ENCODE measurements at places on chromosomes 13 and 19. TPM values are rescaled to one million over a fixed set of nuclear protein-coding genes. Genes with fewer than 3 reads are reported as not detected.
A peak's percentile ranks its signal among the peaks of the same experiment; 100 is the strongest.

DNA sequence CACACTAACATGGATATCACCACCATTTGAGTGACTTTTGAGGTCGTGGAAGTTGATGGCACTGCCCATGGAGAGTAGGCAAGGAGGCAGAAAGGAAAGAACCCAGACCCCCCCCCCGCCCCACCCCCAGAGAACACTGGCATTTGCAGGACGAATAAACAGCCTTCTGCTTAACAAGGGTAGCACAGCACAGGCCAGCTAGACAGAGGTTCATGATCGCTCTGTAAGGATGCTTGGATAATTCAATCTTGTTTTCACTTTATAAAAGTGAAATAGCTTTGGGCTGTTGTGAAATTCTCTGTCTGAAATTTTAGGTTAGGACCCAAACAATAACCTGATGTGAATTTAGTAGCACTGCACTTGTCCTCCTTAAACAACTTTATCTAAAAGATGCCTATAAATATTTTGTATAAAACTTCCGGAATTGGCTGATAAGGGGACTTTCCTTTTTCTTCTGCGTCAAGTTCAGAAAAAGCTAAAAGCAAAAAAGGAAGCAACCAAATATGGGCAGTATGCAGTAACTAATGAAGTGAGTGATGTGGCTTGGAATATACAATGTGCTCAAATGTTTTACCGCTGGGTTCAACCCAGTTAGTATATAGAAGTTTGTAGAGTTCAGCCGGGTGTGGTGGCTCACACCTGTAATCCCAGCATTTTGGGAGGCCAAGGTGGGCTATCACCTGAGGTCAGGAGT, 163.7 kb downstream of the SHISA2 start:
- DNase-seq, result no peak

- DNase-seq, result no peak
Measured at GRCh38 chr13:92963029-92963428, 263.6 kb upstream of the GPC6 start.

GRCh38 chr13:71828117-71828516, 38.9 kb downstream of the DACH1 start:
- no peak for DNase-seq

- no peak for DNase-seq
Measured at GRCh38 chr13:107860284-107860683, 355.1 kb downstream of the LIG4 start.

- DNase-seq, result peak; percentile 45
Measured at GRCh38 chr13:80363890-80364503, 23.1 kb upstream of the SPRY2 start.

DNA sequence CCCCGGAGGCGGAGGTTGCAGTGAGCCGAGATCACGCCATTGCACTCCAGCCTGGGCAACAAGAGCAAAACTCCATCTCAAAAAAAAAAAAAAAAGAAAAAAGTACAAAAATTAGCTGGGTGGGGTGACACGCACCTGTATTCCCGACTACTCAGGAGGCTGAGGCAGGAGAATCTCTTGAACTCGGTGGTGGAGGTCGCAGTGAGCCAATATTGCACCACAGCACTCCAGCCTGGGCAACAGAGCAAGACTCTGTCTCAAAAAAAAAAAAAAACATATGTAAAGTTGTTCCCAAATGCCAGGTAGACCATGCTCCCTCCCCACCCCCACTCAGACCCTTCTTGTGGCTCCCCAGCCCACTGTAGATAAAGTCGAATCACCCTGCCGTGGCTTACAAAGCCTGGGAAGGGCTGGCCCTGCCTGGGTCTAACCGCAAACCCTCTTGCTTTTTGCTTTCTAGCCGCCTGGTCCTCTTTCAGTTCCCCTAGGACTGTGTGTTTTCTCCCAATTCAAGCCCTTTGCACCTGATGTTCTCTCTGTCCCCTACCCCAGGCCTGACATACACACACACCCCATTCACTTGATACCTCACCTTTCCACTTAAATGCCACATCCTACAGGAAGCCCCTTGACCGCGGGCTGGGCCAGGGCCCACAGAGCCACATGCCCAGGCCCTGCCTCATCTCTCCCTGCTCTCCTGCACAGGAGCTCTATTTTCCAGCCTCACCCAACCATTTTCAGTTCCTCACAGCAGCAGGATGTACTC, 34.4 kb downstream of the MAP4K1 start:
- no peak for DNase-seq

DNA sequence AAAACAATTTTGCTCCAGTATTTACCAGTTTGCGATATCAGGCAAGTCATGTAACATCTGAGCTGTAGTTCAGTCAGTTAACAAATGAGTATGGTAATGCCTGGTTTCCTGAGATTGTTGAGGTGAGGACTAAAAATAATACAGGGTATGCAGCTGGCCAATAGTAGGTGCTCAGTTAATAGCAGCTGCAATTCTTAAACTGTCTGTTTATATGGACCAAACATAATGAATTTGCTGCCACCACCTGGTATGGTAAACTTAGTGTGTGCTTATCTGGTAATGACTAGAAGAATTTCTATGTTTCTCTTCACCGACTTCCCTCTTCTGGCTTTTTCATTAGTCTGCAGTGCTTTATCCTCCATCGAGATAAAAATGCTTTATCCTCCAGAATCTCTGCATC, 9.1 kb downstream of the ZMYM2 start:
- no peak for DNase-seq

DNA sequence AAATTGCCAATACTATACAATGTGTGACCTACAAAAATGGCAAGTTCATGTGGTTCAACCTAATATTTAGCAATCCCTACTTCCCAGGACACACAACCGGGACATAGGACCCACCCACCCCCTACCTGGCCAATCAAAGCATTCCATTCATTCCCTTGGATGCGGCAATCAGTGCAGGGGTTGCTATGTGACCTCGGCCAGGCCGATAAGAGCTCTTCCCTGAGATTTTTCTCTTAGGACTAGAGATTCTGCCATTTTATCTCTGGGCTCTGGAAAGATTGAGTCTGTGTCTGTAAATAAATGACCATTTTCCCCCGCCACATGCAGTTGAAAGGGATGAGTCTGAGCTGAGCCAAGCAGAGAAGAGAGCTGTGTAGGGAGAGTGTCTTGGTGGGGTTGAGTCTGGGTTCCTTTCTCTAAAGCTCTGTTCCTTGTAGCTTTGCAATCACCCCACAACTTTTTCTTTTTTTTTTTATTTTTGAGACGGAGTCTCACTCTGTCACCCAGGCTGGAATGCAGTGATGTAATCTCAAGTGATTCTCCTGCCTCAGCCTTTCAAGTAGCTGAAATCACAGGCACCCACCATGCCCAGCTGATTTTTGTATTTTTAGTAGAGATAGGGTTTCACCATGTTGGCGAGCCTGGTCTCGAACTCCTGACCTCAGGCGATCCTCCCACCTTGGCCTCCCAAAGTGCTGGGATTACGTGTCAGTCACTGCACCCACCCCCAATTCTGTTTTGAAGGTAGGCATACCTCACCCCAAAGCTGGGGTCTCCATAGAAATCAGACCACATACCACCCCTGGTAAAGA, 7.4 kb downstream of the IFNL1 start:
- DNase-seq, result no peak

- peak; percentile 41 for DNase-seq
Measured at GRCh38 chr13:98327371-98328270, 150.6 kb upstream of the RNF113B start.

GRCh38 chr13:23995283-23996073, 98.2 kb upstream of the C1QTNF9B start:
- DNase-seq, result no peak

GRCh38 chr13:93955904-93956303, 523.6 kb downstream of the DCT start:
- DNase-seq, result no peak

DNA sequence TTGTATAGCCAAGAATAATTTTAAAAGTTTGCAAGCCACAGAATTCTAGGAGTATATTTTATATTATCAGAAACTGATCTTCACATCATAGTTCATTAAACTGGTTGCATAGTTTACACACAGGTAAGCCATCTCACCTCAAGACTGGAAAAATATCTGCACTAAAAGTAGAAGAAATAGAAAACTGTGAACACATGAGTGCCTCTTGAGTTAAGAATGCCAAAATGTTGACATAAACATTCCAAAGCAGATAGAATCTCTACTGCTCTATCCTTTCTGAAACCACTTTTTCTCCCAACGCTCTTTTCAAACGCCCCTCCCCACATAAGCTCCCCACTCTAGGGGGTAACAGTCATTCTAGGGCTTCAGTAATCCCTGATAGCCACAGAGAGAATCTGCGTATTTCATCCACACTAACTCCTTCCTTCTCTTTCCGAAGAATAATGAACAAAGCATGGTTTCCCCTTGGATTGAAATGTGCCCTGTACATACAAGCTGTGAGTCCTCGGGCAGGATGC, 201.5 kb downstream of the IRS2 start:
- DNase-seq, result no peak

GRCh38 chr19:45218911-45219743, 26.1 kb downstream of the EXOC3L2 start:
- DNase-seq, result no peak

GRCh38 chr13:59976856-59977255, 186.9 kb downstream of the DIAPH3 start:
- DNase-seq, result no peak

GRCh38 chr19:38003438-38004185, 96.6 kb downstream of the SIPA1L3 start:
- DNase-seq, result peak; percentile 90

GRCh38 chr19:3897936-3898335, 17.5 kb downstream of the ATCAY start:
- DNase-seq, result no peak

TEX29 gene
- total RNA-seq, result not detected

COL5A3 gene
- total RNA-seq, result 0.98 TPM

GARIN5A gene
- 2.7 TPM for total RNA-seq

LYPD5 gene
- total RNA-seq, result 0.47 TPM

ANKRD10 gene
- 76.0 TPM for total RNA-seq

CNN2 gene
- 166 TPM for total RNA-seq

AMH gene
- 11.9 TPM for total RNA-seq

Data from MCF 10A (cell line).